B cell (primary cell): ENCODE measurements at places on chromosomes 12 and 14. TPM values are rescaled to one million over a fixed set of nuclear protein-coding genes. Genes with fewer than 3 reads are reported as not detected.
A peak's percentile ranks its signal among the peaks of the same experiment; 100 is the strongest.

Gene SERPINA6
- not detected in 2 replicates for total RNA-seq

Gene KCNH3
- total RNA-seq: 0.19 and 0.54 TPM in 2 replicates

Gene GATC
- total RNA-seq: 26.0 and 26.4 TPM in 2 replicates

Gene IGF1
- total RNA-seq: 0.05 TPM in 1 of 2 replicates, not detected in the other

Gene CELA1
- total RNA-seq: not detected in 2 replicates

Gene FAIM2
- not detected in 2 replicates for total RNA-seq

Gene RERGL
- total RNA-seq: not detected in 2 replicates

Gene RNF31
- 103 and 114 TPM in 2 replicates for total RNA-seq

Gene RPGRIP1
- 0.86 and 0.87 TPM in 2 replicates for total RNA-seq

Gene OR5AU1
- not detected in 2 replicates for total RNA-seq

- peak; percentile 17 for DNase-seq
Observed at GRCh38 chr12:40325349-40325960, 100.7 kb downstream of the LRRK2 start.

DNA sequence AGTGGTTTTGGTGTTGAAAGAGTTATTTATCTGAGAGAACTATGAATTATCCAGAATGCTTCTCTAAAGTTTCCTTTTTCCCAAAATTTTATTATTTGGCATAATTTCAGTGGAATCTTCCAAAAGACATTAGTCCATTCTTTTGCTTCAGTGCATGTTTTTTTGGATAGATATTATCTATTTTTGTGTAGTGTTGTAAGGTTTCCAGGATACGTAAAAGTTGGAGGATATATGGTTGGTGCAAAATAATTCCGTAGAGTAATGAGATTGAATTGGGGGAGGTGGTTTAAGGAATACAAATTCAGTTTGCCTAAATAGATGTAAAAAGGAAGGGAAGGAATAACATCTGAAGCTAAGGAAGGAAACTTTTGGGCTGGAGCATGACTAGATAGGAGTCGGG, 186.6 kb downstream of the RGS6 start:
- DNase-seq: no peak

GRCh38 chr14:55000381-55000780, 26.5 kb downstream of the WDHD1 start:
- DNase-seq: no peak

DNA sequence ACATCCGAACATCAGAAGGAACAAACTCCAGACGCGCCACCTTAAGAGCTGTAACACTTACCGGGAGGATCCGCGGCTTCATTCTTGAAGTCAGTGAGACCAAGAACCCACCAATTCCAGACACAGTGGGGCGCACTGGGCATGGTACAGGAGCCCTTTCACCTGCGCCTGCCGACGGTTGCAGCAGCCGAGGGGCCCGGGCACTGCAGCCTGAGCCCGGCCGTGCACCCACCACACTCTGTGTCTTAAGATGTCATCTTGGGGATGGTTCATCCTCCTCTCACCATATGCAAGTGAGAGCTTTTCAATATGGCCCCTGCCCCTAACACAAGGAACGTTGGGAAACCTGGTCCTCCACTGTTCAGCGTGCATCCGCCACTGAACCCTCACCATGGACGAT, 288.3 kb downstream of the TTC8 start:
- no peak for DNase-seq

DNA sequence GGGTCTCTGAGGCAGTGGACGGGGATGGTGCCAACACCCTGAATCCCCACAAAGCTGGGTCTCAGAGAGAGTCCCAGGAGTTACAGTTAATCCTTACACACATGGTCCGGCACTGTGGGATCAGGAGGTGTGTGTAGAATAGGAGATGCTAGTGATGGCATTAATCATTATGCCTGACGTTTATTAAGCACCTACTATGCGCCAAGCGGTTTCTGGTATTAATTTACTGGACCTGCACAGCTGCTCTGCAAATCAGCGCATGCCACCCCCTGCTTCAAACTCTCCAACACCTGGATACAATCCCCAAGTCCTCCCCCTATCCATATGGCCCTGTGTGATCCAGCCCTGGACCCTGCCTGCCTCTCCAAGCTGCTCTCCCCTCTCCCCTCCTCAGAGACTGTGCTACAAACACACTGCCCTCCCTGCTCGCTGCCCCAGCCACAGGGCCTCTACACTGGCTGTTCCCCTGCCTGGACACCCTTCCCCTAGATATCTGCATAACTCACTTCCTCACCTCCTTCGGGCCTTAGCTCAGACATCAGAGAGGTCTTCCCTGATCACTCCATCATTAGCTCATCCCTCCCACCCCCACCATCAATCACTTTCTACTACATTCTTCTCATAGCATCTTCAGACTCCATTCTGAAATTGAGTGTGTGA, 86.0 kb downstream of the RFLNA start:
- DNase-seq: no peak

- DNase-seq: no peak
Observed at GRCh38 chr12:43848226-43848507, 12.3 kb downstream of the TMEM117 start.

- DNase-seq: peak; percentile 81
Observed at GRCh38 chr14:99605299-99605961, 1.4 kb upstream of the CCDC85C start.

GRCh38 chr12:90970471-90970870, 15.5 kb upstream of the CCER1 start:
- DNase-seq: no peak

DNA sequence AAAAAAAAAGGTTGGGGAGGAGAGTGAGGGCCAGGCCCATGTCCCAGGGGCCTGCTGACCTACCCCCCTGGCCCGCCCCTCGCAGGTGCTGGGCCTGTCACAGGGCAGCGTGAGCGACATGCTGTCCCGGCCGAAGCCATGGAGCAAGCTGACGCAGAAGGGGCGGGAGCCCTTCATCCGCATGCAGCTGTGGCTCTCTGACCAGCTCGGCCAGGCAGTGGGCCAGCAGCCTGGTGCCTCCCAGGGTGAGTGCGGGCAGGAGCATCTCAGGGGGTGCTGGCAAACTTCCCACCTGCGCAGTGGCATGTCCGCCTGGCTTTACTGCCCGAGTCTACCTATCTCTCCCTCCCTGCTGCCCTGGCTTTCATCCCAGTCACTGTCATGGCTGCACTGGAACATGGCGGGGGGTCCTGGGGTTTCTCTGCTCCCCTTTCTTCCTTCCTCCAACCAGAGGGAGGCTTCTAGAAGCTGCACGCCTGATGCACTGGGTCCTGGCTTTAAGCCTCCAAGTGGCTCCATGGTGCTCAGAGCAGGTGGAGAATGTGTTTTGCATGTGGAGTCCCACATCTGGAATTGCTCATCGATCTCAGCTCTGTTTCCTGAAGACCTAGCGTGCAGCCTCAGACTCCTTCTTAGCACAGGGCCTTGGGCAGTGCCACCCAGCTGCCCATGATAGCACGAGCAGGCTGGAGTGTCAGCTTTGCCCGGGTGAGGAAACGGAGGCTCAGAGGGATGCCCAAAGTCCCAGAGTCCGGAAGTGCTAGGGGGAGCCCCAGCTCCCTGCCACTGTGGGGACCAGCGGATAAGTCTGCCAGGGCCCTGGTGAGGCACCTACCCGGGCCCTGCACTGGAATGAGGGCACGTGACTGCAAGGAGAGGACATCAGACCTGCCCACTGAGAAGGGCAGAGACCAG, 46.3 kb downstream of the PHETA1 start:
- DNase-seq: no peak

GRCh38 chr12:51821440-51822260, 26.9 kb downstream of the FIGNL2 start:
- no peak for DNase-seq

- DNase-seq: no peak
Observed at GRCh38 chr12:23197266-23197665, 572.3 kb downstream of the ETNK1 start.

GRCh38 chr12:14956024-14956891, 5.1 kb downstream of the ARHGDIB start:
- peak; percentile 64 for DNase-seq

- DNase-seq: no peak
Observed at GRCh38 chr12:49230805-49231194, 34.1 kb upstream of the TUBA1C start.

GRCh38 chr12:98894412-98895085, 249.5 kb downstream of the APAF1 start:
- no peak for DNase-seq

DNA sequence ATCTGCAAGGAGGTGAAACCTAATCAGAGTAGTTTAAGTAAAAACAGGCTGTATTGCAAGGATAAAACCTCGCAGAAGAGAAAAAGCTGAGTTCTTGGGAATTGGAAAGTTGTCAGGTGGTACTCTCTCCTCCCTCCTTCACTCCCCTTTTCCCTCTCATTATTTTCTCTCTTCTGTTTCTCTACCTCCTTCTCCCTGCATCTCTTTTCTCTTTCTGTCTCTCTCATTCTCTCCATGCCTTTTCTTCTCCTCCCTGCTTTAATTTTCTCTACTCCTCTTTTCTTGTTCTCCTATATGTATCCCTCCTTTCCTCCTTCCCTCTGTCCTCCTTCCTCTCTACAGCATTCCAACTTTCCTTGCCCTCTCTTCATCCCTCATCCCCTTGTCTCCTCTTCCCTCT, 14.2 kb upstream of the PPP1R12A start:
- DNase-seq: no peak

DNA sequence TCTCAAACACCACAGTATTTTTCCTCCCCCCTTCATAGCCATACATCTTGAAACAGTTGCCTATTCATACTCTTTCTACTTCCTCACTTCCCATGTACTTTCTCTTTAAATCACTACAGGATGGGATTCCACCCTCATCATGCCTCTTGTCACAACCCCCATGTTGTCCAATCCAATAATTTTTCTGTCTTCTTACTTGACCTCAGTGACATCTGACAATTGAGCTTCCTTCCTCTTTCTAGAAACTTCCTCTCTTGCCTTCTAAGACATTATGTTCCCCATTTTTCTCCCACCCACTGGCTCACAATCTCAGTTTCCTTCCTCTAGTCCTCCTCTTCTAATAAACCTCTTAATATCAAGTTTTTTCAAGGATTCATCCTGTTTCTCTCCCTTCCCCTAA, 5.3 kb downstream of the C2CD5 start:
- peak; percentile 80 for DNase-seq

GRCh38 chr14:37974421-37974820, 233.3 kb upstream of the SSTR1 start:
- no peak for DNase-seq

GRCh38 chr12:111777345-111778045, 10.8 kb downstream of the ALDH2 start:
- DNase-seq: no peak

- no peak for DNase-seq
Observed at GRCh38 chr12:19450362-19450761, 11.1 kb downstream of the AEBP2 start.
